ENCODE measurements at places on chromosomes 4 and X.

DNA sequence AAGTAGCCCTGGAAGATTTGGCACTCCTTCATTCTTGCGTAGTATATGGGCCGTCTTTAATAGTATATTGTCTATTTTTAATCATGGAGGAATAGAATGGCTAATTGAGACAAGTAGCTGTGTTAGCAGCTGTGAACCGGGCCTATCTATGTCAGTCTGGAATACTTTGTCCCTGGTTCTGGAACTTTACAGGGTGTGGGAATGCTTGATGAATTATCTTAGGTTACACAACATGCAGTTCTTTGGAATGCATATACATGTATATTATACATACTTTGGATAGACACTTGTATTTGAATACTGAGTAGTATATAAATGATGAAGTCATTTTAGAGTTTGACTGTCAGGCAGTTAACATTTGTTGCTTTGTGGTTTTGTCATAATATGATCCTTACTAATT is 37.4 kb downstream of the PDLIM5 start:
- DNase-seq = no peak

DNA sequence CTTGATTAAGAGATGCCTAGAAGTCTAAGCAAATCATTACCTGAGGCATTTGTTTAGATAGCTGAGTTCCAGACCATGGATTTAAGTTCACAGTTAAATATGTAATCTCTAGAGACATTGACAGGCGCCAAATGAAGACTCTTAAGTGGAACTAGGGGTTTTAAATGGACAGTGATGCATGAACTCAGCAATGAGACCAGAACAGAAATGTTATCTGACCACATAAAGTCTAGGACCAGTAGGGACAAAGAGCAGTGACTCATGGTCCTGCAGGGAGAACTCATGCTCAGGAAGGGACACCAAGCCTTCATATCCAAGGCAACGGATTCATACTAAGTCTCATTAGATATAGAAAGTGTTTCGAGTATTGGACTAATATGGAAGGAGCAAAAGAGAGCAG is 152.3 kb downstream of the PPARGC1A start:
- DNase-seq = no peak

- DNase-seq = peak; percentile 2
These were observed 151.5 kb downstream of the CENPC start for GRCh38 chr4:67393699-67394281.

DNA sequence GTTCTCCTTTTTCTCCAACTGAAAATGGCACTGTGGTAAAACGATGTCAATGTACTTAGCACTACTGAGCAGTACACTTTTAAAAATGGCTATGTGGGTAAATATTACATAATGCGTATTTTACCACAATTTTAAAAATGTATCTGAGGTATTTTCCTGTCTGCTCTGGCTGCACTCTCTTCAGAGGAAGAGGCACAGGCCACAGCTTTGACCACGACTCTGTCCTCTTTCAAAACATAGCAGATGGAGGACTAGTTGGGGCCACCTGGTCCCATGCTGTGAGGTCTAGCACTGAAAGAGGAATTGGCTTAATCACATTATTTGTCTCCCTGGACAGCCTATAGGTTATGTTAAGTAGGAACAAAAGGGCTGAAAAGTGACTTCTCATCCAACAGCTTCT is 5.2 kb downstream of the KCNE5 start:
- DNase-seq = no peak

DNA sequence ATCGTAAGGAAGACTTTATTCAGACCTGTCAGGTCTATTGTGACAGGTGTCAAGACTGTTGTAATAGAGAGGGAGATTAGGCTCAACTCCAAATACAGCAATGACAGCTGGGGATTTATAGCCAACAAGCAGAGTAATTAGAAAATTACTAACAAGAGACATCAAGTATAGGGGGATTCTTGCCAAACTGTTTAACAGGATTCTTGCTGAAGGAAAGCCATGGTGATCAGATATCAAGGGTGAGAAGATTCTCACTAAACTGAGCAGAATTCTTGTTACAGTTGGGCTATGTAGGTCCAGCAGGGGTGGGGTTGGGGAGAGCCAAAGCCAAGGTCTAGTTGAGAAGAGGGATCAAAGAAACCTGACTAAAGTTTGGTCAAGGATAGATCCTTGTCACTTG is 461.0 kb upstream of the GALNT7 start:
- DNase-seq = no peak

DNA sequence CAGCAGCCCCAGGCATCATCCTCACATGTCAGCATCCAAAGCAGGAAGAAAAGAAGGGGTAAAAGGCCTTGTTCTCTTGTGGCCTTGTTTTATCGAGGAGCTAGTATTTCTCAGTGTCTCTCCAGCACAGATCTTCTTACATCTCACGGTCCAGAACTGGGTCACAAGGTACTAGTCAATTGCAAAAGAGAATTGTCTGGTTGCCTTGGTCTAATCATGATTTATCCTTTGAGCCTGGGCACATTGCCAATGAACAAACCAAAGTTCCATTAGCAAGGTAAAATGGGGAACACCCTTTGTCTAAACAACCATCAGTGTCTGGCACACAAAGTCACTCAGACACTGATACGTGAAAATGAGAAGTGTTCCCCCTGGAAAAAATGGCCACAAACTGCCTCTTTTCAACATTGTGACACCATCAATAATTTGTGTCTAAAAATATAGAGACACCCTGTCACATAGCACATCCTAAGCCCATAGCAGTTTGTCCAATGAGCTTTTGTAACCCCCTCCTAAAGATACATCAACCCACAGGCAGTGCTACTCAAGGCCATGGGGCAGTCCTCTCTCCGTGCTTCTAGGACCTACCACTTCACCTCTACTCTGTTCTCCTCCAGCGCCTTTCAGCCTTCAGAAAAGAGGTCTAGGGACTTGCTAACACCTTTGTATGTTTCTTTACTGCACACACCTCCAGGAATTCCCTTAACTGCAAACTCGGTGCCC is 534.4 kb downstream of the MID1IP1 start:
- DNase-seq = no peak

GRCh38 chr4:77930876-77931275 is 68.2 kb downstream of the MRPL1 start:
- DNase-seq = no peak

DNA sequence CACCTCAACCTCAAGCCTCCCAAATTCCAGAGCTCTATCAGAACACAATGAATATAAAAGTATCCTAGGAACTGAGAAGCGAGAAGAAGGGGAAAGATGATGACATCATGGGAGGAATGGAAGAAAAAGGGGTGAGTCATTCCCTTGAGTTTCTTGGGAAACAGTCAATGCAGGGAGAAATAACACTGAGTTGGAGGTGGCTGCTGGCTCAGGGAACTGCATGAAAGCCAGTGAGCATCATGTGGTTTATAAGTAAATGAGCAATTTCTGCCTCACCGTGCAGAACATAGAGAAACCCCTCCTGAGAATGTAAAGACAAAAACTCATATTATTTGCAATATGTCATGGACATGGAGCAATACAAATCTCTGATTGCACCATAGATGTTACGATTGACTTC is 73.3 kb downstream of the SHOX start:
- no peak for DNase-seq

DNA sequence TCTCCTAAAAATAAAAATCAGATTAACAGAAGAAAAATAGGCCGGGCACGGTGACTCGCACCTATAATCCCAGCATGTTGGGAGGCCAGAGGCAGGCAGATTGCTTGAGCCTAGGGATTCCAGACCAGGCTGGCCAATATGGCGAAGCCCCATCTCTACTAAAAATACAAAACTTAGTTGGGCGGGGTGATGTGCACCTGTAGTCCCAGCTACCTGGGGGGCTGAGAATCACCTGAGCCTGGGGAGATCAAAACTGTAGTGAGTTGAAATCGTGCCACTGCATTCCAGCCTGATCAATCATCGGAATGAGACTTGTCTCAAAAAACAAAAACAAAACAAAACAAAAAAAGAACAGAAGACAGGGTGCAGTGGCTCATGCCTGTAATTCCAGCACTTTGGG is 32.8 kb upstream of the NOCT start:
- DNase-seq = no peak

DNA sequence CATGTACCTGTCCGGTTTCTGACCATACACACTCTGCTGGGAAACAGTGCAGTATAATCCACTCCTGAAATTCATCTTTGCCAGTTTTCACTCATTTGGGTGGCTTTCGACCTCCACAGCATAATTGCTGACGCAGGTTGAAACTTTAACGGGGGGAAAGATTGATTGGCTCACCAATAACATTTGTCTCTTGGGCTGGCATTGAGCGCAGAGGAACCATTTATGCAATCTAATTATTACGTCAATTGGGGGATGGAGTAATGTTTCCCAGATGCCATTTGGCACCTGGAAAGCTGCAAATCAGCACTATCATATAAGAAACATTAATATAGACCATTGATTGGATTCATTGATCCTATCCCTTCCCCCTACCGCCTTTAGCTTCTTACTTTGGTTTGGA is 24.1 kb upstream of the ARHGAP36 start:
- no peak for DNase-seq

- DNase-seq = no peak
These were observed 49.9 kb upstream of the MTMR1 start for GRCh38 chrX:150643271-150643670.

DNA sequence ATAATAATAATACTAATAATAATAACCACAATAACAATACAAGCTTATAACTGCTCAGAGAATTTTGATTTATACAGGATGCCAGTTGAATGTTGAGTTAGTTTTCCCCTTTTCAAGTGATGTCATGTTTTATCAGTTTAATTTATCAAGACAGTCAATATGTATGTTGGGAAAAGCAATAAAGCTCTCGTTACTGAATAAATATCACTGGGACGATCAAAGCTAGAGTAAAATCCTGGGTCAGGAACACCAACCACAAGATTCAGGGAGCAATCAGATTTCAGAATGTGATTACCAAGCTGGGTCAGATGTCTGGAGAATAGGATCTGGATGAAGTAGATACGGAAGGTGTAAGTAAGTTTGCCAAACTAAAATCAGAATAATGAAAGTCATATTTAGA is 179.6 kb downstream of the GRID2 start:
- DNase-seq = no peak

DNA sequence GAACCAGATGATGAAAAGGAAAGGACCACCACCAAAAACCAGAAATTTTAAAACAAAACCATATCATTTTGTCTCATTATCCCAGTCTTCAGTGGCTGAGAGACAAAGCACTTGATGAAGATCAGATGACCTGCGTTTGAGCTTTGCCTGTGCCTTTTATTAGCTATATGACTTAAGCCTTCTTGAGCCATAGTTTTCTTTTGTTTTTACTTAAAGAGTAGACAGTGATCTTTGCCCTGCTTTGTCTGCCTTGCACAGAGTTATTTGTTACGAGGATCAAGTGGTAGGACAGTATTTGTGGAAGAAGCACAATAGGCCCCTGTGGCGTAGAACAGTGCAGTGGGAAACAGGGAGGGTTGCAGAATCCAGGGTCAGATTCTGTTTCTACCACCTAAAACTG is 89.9 kb downstream of the SLC10A6 start:
- no peak for DNase-seq

- DNase-seq = no peak
These were observed 39.0 kb downstream of the GUCY1A1 start for GRCh38 chr4:155705664-155706063.

DNA sequence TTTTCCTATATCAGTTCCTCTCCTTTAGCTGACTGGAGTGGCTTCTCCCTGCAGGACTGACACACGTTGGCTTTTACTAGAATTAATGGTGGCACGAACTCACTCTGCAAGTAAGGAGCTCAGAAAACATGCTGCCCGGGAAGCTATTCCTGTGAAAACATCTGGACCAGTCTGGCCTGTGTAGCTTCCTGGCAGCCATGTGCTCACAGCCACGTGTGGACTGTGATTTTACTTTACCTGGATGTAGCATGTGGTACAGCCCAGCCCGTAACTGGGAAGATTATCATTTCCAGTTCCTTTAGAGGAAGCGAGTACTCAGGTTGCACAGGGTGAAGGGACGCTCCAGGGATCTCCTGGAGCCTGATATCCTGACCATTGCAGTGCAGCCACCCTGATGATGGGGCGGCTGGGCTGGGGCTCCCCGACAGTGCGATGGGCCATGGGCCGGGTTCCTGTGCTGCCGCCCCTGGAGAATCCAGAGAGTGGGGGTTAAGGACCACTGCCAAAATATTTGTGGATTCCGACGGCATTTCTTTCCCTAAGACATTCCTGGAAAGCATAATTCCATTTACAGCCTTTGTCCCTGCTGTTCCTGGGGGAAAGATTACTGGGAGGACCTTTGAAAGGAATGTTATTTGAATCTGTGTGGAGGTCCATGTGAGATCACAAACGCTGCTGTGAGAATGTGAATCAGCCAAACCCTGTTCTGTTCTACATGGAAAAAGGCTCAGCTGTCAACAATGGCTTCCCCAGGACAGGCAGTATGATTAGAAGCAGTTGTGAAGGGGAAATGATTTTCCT is 35.0 kb downstream of the PROM1 start:
- no peak for DNase-seq

- no peak for DNase-seq
These were observed 115.2 kb downstream of the ENPP6 start for GRCh38 chr4:184102488-184102887.

GRCh38 chr4:58225460-58225859 is 1115.3 kb upstream of the IGFBP7 start:
- no peak for DNase-seq

- DNase-seq = no peak
These were observed 14.3 kb downstream of the ALPK1 start for GRCh38 chr4:112311516-112311915.

GRCh38 chr4:146099585-146099984 is 75.9 kb upstream of the LSM6 start:
- DNase-seq = no peak

DNA sequence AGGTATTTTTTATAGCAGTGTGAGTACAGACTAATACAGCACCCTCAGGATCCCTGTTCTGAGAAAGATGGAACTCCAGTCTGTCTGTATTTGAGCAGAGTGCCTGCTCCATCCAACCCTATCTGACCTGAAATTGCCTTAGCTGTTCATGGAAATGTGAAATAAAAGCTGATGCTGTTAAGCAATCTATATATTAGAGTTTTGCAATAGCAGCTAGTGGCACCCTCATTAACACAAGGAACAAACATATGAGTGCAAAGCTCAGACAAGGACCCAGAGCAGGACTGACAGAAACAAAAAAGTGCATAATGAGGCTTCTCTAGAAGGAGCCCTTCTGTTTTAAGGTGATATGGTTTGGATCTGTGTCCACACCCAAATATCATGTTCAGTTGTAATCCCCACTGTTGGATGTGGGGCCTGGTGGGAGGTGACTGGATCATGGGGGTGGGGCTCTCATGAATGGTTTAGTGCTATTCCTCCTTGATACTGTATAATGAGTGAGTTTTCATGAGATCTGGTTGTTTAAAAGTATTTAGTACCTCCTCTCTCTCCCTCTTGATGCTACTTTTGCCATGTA is 272.9 kb upstream of the KLF3 start:
- DNase-seq = no peak

- no peak for DNase-seq
These were observed 4.5 kb downstream of the DDX60L start for GRCh38 chr4:168475745-168476144.

DNA sequence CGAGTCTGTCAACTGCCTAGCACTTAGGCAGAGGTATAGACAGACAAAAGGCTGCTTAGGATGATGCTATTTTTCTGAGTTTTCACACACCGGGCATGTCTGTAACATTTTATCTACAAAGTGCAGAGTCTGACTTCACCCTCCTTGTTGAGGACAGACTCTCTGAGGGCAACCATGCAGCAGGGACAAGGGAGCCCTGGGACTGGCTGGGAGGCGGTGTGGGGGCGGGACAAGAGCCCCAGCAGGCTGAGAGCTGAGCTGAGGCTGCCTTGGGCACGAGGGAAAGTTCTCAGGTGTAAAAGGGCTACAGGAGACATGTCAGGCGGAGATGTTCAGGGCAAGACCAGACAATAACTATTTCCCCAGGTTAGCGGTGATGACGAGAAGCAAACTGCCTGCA is 81.6 kb downstream of the GATB start:
- DNase-seq = no peak

- DNase-seq = no peak
These were observed 91.5 kb upstream of the UNC5C start for GRCh38 chr4:95640311-95640710.

All from CD8-positive, alpha-beta memory T cell (primary cell).